Endothelial cell (in vitro differentiated cells): ENCODE measurements at places on chromosomes 3 and 15. TPM values are rescaled to one million over a fixed set of nuclear protein-coding genes. Genes with fewer than 3 reads are reported as not detected.

DNA sequence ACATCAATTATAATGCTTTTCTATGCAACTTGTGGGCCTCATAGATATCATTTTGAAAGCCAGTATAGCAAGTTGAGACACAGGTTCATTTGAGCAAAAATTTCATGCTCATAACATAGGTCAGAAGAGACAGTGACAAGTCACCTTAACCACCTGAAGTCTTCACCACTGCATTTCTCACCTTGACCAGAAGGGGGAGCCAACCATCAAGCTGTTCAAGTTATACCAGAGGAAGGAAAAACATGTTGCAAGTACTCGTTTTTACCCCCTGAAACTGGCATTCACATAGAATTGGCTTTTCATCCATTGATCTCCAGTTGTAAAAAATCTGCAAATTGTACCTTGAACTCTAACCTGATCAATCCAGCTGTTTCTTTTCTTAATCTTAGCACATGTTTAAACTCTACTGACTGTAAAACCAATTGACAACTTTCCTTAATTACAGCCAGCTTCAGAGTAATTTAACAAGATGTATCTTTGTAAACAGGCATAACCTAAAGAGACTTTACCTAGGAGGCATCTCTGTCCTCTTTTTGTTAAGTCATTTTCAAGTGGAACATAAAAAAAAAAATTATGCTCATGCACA, 1.4 kb downstream of the LMOD3 start:
- no peaks in the 10 kb centered on the region for H3K36me3 ChIP-seq
- no peaks in the 10 kb centered on the region for H3K4me1 ChIP-seq
- DNase-seq, result peak; percentile 78
- H3K27me3 ChIP-seq, result no peaks in the 10 kb centered on the region

DNA sequence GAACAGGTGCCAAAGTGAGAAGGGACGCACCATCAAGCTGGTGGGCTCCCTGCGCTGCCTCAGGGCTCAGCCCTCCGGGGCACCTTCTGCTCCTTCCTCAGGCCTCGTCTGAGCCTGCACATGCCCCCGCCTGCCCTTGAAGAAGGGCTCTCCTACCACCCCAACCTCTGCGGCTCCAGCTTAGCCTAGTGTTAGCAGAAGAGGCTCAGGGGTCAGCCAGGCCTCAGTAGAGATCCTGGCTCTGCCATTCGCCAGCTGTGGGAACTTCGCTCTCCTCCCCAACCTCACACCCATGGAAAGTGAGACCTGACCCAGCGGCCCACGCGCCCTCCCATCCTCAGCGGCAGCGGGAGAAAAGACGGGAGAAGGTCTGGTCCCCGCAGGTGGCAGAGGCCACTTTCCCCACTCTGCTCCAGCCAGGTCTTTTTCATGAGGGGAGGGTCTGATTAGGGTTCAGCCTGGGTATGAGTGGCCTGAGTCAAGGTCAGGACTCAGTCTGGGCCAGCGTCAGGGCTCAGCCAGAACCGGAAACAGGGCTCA, 8.2 kb downstream of the GRIP2 start:
- H3K4me3 ChIP-seq, result no peak overlapping the region
- peaks cover 20% of the 10 kb centered on the region for H3K4me1 ChIP-seq
- DNase-seq, result no peak
- peaks cover 3% of the 10 kb centered on the region for H3K27me3 ChIP-seq
- H3K27ac ChIP-seq, result no peak overlapping the region
- H3K36me3 ChIP-seq, result no peaks in the 10 kb centered on the region

- no peak for DNase-seq
- no peaks in the 10 kb centered on the region for H3K36me3 ChIP-seq
- H3K27me3 ChIP-seq, result peaks cover 3% of the 10 kb centered on the region
- no peak overlapping the region for H3K4me3 ChIP-seq
Measured at GRCh38 chr15:76380249-76380648, 43.7 kb downstream of the ISL2 start.

- peak; percentile 81 for DNase-seq
- H3K4me3 ChIP-seq, result peak overlapping the region; percentile 59
- peaks cover 35% of the 10 kb centered on the region for H3K27me3 ChIP-seq
Measured at GRCh38 chr15:74620636-74621545, 5.3 kb downstream of the CLK3 start.

GRCh38 chr3:191119415-191120295, 79.4 kb upstream of the OSTN start:
- no peak overlapping the region for H3K27ac ChIP-seq
- no peaks in the 10 kb centered on the region for H3K36me3 ChIP-seq
- H3K27me3 ChIP-seq, result no peaks in the 10 kb centered on the region
- DNase-seq, result no peak

DNA sequence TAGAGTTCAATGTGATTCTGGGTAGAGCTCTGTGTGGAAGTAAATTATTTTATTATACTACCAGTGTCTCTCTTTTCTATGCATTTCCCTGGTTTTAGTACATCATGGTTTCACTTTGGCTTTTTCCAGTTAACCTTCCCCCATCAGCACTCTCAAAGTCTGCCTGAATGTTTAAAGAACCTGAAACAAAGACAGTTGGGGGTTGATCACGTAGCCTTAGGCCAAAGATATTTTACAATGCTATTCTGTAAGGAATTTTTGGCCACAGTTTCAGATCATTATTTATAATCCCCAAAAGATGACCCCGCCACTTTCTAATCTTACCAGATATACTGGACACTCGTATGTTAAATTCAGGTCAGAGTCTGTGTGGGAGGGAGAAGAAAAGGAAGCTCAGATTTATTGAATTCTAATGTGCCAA, 156.3 kb upstream of the TMC3 start:
- no peak for DNase-seq
- no peaks in the 10 kb centered on the region for H3K36me3 ChIP-seq
- H3K4me1 ChIP-seq, result peaks cover 12% of the 10 kb centered on the region
- H3K4me3 ChIP-seq, result no peak overlapping the region

Gene TF
- total RNA-seq, result 3.9 TPM

DNA sequence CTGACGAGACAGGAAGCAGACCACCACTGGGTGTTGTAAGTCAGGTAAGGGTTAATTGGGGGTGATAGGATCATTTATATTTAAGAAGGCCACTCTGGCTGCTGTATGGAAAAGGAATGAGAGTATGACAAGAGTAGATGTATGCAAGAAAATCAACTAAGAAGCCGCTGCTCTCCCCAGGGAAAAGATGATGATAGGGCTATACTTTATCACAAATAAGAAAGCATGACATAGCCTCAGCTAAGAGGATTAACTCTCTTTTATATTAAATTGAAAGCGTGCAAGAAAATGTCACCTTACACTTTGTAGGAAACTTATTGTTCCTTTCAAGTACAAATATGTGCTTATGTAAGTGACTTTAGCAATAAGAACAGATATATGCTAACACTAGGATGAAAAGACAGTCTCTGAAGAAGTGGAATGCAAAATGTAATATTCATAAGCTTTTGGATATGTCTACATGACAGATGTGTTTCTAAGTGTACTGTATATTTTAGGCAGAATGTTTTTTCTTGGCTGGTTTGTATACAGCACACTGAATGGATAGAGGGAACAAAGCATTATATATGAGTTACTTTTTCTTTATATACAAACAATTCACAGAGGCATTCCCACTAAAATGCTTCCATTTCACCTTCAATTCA, 8.7 kb upstream of the NDUFB4 start:
- no peaks in the 10 kb centered on the region for H3K4me1 ChIP-seq
- no peak overlapping the region for H3K4me3 ChIP-seq
- DNase-seq, result no peak
- H3K36me3 ChIP-seq, result peaks cover 3% of the 10 kb centered on the region
- H3K27ac ChIP-seq, result no peak overlapping the region

Gene LMAN1L
- total RNA-seq, result not detected

DNA sequence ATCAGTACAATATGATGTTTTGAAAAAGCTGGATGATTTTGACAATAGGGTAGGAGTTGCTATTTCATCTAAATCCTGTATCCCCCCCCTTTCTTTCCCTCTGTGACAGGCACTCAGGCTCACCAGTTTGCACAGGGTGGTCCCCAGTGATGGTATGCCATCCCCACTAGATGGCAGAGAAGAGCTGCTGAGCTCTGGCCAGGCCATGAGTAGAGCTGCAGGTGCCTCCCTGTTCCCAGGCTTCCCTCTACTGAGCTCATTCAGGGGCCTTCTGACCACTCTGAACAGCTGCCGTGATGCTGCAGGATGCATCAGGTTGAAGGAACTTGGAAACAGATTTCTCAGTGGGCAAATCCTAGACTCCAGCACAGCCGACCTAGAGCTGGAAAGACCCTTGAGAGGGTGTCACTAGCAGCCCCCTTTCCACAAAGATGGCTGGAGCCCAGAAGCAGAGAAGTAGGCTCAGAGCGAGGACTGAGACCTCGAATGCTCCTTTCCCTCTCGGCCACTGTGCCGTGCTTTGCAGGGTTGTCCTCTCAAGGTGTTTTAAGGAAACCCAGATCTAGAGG, 45.1 kb downstream of the EFCAB12 start:
- H3K4me1 ChIP-seq, result peaks cover 10% of the 10 kb centered on the region
- peaks cover 20% of the 10 kb centered on the region for H3K36me3 ChIP-seq
- H3K4me3 ChIP-seq, result no peak overlapping the region

DNA sequence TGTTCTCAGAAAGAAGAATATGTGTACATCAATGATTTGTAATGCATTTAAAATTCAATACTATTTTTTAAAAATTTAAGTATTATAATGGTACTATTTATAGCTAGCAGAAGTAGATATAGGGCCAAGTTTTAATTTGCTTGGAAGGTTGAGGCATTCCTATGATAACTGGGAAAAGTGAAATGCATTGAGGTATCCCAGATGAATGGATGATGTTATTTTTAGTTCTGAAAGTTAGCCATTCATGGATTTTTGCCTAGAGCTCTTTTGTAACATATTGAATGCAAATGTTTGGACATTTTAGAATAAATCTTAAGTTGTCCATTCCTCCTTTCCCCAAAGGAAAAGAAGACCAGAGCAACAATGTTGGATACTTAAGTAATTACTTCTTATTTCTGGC, 47.6 kb downstream of the GAP43 start:
- peaks cover 12% of the 10 kb centered on the region for H3K4me1 ChIP-seq
- no peak for DNase-seq
- peaks cover 2% of the 10 kb centered on the region for H3K27me3 ChIP-seq
- no peak overlapping the region for H3K4me3 ChIP-seq
- no peak overlapping the region for H3K27ac ChIP-seq

- H3K27ac ChIP-seq, result no peak overlapping the region
- no peak overlapping the region for H3K4me3 ChIP-seq
- no peak for DNase-seq
- H3K27me3 ChIP-seq, result peaks cover 5% of the 10 kb centered on the region
- no peaks in the 10 kb centered on the region for H3K4me1 ChIP-seq
Measured at GRCh38 chr15:25091421-25092158, 136.8 kb downstream of the SNRPN start.

Gene C3orf85
- not detected for total RNA-seq

Gene CCK
- total RNA-seq, result not detected

DNA sequence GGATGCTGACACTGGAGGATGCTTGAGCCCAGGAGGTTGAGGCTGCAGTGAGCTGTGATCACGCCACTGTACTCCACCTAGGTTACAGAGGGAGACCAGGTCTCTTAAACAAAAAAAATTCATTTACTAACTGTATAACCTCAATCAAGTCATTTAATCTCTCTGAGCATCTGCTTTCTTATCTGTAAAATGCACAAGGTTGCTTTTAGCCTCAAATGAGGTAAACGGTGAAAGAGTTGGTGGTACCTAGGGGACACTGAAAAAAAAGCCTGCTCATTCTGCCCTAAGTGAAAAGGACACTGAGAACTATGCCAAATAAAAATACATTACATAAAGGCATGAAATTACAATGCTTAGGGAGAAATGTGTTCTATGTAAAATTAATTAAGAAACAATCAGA, 3.4 kb downstream of the PP2D1 start:
- H3K27me3 ChIP-seq, result peaks cover 2% of the 10 kb centered on the region
- no peaks in the 10 kb centered on the region for H3K4me1 ChIP-seq
- H3K27ac ChIP-seq, result no peak overlapping the region
- no peaks in the 10 kb centered on the region for H3K36me3 ChIP-seq
- no peak for DNase-seq

DNA sequence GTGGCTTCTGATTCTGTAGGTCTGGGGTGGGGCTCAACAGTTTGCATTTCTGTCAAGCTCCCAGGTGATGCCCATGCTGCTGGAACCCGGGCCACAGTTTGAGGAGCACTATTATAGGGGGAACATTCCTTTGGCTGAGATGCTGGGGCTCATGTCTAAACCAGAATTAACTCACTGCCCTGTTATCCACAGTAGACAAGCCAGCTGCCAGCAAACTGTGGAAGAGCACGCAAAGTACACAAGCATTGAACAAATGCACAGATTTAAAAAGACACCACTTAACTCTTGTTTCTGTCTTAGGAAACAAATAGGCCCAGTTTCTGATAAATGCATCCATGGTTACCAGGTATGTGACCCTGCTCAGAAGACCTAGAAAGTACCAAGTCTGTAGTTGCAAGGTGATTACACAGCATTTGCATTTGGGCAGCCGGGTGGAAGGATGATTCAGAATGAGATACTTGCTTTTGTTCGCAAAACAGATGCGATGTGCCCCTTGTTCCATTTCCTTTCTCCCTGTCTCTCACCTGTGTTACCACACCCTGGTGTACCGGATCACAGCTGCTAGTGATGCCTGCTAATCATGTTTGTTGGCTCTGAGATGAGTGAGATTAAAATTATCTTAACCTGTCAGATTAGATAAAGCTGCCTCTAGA, 12.4 kb downstream of the GYG1 start:
- no peaks in the 10 kb centered on the region for H3K4me1 ChIP-seq
- DNase-seq, result no peak
- H3K4me3 ChIP-seq, result no peak overlapping the region
- H3K27me3 ChIP-seq, result no peaks in the 10 kb centered on the region
- H3K36me3 ChIP-seq, result peaks cover 5% of the 10 kb centered on the region
- no peak overlapping the region for H3K27ac ChIP-seq

- no peak overlapping the region for H3K4me3 ChIP-seq
- no peaks in the 10 kb centered on the region for H3K27me3 ChIP-seq
- peaks cover 2% of the 10 kb centered on the region for H3K4me1 ChIP-seq
Measured at GRCh38 chr15:79837846-79838245, 59.0 kb downstream of the MTHFS start.

DNA sequence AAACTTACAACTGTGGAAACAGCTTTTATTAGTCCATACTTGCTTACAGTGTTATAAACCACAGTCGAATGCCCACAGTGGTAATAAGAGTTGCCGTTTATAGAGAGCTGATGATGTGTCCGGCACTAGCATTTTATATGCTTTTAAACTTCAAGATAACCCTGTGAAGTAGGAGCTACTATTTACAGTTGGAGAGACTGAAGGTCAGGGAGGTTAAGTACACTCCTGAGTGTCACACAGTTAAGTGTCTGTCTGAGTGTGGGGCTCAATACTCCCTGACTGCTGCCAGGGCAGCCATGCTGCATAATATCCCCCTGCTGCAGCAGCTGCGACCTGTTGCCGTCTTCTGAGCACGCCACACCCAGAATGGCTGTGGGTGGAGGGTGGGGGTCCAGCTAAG, 89.9 kb upstream of the TNFAIP8L3 start:
- H3K4me3 ChIP-seq, result no peak overlapping the region
- no peaks in the 10 kb centered on the region for H3K36me3 ChIP-seq
- no peaks in the 10 kb centered on the region for H3K27me3 ChIP-seq
- no peak overlapping the region for H3K27ac ChIP-seq
- H3K4me1 ChIP-seq, result peaks cover 13% of the 10 kb centered on the region
- no peak for DNase-seq

Gene DPH3
- total RNA-seq, result 33.3 TPM
